ENCODE measurements at places on chromosomes 2 and 18.

DNA sequence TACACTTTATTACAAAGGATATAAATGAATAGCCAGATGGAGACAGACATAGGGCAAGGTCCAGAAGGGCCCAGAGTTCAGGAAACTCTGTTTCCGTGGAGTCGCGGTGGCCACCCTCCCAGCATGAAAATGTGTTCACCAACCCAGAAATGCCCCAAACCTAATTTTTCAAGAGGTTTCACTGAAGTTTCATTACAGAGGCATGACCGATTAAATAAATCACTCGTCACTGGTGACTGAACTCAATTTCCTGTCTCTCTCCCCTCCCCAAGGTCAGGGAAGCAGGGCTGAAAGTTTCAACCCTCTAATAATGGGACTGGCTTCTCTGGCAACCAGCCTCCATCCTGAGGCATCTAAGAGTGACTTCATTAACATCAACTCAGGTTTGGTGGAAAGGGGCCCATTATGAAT, 22.4 kb downstream of the USP40 start:
- DNase-seq = no peak

DNA sequence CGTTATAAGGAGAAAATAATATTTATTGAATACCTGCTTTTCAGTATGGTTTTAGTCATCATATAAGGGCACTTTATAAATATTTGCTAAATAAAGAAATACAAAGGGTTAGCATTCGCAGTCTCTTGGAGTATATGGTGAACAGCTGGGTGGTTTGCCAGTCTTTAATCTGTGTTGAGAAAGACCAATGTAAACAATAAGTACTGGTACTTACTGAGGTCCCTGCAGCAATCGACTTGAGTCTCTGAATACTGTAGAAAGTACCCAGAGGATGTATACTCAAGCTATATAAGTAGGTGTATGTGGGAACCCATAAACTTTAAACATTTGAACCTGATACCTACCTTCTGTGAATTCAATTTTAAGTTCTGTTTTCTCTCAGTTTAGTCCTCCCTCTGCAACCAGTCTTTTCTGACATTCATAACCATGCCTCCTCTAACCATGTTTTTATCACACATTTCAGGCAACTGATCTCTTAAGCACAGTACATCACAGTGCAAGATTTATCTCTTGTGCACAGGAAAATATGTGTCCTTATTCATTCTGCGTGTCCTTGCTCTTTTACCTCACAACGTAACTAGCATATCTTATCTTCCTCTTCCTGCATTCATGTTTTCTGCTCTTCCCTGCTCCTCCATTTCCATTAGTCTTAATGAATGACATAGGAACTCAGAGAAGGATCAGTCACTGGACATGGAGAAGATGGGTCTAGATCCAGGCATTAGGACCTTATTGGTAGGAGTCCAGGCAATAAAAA, 21.7 kb downstream of the C18orf63 start:
- no peak for DNase-seq

GRCh38 chr2:16254356-16254965, 314.1 kb downstream of the MYCN start:
- no peak for DNase-seq

DNA sequence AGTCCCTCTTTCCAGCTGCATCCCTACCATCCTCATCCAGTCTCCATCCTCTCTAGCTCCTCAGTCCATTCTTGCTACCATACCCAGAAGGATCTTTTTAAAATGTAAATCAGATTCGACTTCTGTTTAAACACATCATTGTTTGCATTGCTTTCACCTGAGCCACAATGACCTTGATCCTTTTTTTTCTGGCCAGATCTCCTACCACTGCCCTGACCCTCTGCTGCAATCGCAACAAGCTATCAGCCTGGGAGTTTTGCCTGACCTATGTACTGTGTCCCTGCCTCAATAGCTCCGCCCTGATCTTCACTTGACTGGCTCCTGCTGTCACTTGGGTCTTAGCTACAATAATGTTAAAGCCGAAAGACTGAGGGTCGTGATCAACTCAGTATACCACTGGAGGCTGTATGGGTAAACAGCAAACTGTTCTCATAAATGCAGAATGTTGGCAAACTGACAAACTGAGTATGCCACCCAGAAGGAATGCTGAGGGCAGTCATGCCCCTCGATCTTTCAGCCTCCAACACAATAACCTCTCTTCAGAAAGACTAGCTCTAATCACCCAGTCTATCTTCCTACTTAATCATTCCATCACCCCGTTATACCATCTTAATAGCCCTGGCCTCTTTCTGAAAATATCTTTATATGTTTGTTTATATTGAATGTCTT, 2.6 kb upstream of the RBM43 start:
- no peak for DNase-seq

- DNase-seq = no peak
Observed at GRCh38 chr18:37402735-37403099, 162.9 kb downstream of the CELF4 start.

- DNase-seq = no peak
Observed at GRCh38 chr2:55033076-55033742, 17.0 kb downstream of the RTN4 start.

- no peak for DNase-seq
Observed at GRCh38 chr18:13611601-13612195, 114.7 kb downstream of the FAM210A start.

GRCh38 chr2:95208106-95208505, 785 bp downstream of the ZNF892 start:
- no peak for DNase-seq

GRCh38 chr2:72145658-72146329, 1.9 kb downstream of the CYP26B1 start:
- DNase-seq = no peak

GRCh38 chr18:1296237-1296636, 391.6 kb downstream of the ADCYAP1 start:
- no peak for DNase-seq

DNA sequence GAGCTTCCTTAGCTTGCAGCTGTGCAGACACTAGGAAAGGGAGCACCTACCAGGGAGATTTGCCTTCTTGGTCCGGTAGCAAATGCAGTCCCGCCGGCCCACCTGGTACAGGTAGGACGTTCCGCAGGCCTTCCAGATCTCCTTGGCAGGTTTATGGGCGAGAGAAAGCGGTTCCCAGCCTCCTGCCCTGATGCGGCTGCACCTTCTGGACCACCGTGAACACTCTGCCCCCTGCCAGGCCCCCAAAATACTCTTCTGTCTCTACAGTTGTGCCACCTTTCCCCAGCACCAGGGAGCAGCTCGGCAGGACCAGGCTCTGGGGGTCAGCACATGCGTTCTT, 67.4 kb downstream of the HNRNPLL start:
- no peak for DNase-seq

DNA sequence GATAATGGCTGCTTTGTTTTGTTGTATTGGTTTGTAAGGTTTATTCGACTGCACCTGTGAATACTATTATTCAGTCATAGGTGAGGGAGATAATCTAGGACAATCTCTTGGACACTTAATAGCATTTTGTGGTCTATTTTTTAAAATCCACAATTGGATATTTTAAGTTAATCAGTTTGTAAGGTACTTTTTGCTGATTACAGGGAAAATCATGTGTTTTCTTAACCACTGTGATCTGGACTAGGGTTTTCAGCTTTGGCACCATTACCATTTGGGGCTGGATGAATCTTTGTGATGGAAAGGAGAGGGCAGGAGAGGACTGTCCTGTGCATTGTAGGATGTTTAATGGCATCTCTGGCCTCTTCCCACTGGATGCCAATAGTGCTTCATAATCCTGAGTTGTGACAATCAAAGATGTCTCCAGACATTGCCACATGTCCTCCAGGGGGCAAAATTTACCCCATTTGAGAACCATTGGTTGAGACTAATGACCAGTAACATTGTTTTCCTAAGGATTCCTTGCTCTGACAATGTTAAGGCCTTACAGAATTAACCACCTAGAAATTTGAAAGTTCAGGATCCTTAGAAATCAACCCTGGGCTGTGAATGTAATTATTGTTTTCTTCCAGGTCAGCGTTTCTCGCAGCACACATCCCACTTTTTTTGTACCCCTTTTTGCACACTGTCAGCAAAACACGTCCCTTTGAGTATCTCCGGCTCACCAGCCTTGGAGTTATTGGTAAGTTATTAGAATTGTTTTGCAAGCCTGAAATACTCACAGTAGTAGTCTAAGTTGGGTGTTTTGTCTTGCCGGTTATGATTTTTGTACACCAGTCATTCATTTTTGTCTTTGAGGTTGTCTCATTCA, 15.6 kb downstream of the CNOT9 start:
- DNase-seq = no peak

- no peak for DNase-seq
Observed at GRCh38 chr2:178553047-178553446, 72.8 kb downstream of the PLEKHA3 start.

DNA sequence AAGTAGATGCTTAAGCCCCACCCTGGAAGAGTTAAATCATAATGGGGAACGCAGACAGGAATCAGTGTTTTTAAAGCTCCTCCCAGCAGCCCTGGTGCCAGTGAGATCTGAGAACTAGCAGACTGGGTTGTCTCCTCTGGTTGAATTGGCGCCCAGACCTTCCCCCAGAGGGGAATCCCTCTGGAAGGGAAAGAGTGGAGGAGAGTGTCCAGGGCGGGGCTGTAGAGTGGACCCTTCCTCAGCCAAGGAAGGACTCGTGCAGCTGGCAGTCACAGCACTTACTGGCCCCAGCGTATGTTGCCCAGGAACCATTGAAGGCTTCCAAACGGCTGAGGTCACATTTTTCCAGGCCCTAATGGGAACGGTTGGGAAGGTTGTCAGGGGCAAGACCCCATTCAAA, 62.5 kb downstream of the TGOLN2 start:
- no peak for DNase-seq

DNA sequence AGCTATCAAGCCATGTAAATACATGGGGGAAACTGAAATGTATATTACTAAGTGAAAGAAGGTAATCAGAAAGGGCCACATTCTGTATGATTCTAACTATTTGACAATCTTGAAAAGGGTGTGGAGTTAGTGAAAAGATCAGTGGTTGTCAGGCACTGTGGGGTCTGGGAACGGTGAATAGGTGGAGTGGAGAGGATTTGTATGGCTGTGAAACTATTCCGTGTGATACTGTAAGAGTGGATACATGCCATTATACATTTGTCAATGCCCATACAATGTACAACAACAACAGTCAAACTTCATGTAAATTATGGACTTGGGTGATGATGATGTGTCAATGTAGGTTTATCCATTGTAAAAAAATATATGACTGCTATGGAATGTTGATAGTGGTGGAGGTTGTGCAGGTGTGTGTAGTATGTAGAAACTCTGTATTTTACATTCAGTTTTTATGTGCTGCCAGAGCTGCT, 1116.2 kb downstream of the SUCLG1 start:
- no peak for DNase-seq

- no peak for DNase-seq
Observed at GRCh38 chr18:42756214-42756613, 359.3 kb downstream of the RIT2 start.

GRCh38 chr2:104889960-104890684, 36.2 kb downstream of the POU3F3 start:
- DNase-seq = no peak

- no peak for DNase-seq
Observed at GRCh38 chr2:18066066-18066465, 187.6 kb downstream of the KCNS3 start.

DNA sequence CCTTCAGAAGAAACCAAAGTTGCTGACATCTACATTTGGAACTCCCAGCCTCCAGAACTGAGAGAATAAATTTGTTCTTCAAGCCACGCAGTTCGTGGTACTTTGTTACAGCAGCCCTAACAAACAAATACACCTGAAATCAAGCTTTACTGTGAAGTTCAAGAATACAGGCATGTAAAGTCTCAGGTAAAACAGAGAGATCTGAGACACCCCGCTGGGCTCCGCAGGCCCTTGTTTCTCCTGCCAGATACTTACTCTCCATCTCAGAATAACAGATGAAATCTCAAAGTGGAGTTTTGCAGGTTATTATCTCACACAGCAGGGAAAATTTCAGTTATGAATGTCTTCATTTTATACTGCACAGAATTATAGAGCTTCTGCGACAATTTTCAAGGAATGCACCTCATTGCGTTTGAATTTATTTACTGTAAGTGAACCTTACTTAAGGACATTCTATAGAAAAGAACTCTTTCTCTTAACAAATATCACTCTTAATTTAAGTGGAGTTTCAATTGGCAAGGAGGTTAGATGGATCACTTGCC, 492.4 kb upstream of the LRATD1 start:
- no peak for DNase-seq

- DNase-seq = no peak
Observed at GRCh38 chr18:23230686-23231085, 95.4 kb downstream of the CABLES1 start.

DNA sequence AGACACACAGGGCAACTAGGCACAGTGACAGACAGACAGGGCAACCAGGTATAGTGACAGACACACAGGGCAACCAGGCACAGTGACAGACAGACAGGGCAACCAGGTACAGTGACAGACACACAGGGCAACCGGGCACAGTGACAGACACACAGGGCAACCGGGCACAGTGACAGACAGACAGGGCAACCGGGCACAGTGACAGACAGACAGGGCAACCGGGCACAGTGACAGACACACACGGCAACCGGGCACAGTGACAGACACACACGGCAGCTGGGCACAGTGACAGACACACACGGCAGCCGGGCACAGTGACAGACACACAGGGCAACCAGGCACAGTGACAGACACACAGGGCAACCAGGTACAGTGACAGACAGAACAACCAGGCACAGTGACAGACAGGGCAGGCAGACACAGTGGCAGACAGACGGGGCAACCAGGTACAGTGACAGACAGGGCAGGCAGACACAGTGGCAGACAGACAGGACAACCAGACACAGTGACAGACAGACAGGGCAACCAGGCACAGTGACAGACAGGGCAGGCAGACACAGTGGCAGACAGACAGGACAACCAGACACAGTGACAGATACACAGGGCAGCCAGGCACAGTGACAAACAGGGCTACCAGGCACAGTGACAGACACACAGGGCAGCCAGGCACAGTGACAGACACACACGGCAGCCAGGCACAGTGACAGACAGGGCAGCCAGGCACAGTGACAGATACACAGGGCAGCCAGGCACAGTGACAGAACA, 64.7 kb upstream of the RAB6C start:
- DNase-seq = no peak

- DNase-seq = no peak
Observed at GRCh38 chr18:46262856-46263255, 158.7 kb downstream of the HAUS1 start.

DNA sequence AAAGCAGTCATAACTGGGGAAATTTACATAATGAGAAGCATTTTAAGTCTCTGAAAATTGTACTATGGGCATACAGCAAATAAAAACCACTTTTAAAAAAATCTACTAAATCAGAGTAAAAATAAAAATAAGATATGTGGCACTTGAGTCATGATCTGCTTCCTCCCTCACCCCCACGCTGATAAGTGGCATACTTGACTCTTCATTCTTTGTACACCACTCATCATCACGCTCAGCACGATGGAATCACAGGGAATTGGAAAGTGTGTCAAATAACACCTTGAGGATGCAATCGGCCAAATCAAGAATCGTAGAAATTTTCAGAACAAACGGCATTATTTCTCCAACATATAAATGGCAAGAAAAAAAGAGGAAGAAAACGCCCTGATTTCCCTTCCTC, 41.1 kb upstream of the REG3G start:
- no peak for DNase-seq

GRCh38 chr18:36185157-36185556, 2.1 kb upstream of the MOCOS start:
- no peak for DNase-seq
